Neural crest cell (in vitro differentiated cells): ENCODE measurements at places on chromosomes 16 and 17. TPM values are rescaled to one million over a fixed set of nuclear protein-coding genes. Genes with fewer than 3 reads are reported as not detected.

DNA sequence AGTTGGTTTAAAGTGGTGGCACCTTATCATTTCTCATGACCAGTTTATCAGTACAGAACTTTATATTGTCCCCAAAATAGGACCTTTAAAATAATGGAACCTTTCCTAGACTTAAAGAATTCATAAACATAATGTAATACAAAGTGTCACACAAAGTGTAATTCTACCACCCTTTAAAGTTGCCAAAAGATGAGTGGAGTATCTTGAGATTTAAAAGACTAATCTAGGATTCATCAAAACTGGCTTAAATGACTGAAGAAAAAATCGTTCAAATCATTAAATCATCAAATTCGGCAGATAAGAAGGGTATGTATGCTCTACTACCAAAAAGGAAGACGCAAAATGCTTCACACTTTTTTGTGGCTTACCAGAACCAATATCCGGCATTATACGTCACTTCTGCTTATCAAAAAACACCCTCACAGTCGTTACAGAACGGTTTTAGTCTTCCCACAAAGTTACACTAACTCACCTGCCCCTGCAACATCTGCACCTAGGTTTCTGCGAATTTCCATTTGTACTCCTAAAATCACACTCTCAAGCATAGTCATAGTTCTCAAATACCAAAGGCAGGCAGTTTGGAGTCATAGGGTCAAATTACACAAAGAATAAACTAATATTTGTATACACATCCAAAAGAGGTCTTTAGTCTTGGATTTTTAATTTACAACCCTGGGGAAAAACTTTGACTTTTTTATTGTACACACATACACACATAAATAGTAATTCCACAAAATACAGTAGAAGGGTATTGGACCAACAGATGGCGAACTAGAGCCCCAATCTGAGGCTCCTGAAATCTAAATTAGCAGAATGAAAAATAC lies 1.4 kb upstream of the KANSL1 start:
- peak overlapping the region; percentile 90 for H3K27ac ChIP-seq
- H3K27me3 ChIP-seq, result no peaks in the 10 kb centered on the region
- peaks cover 4% of the 10 kb centered on the region for H3K36me3 ChIP-seq
- no peak for DNase-seq
- H3K4me1 ChIP-seq, result peaks cover 33% of the 10 kb centered on the region

FADS6 gene
- not detected in 2 replicates for total RNA-seq

OR1E2 gene
- total RNA-seq, result not detected in 2 replicates

KIF2B gene
- not detected in 2 replicates for total RNA-seq

- peaks cover 12% of the 10 kb centered on the region for H3K4me1 ChIP-seq
- H3K36me3 ChIP-seq, result no peaks in the 10 kb centered on the region
- no peak overlapping the region for H3K4me3 ChIP-seq
These were observed 24.7 kb upstream of the KLHDC4 start for GRCh38 chr16:87790292-87791100.

EPX gene
- not detected in 2 replicates for total RNA-seq

DNA sequence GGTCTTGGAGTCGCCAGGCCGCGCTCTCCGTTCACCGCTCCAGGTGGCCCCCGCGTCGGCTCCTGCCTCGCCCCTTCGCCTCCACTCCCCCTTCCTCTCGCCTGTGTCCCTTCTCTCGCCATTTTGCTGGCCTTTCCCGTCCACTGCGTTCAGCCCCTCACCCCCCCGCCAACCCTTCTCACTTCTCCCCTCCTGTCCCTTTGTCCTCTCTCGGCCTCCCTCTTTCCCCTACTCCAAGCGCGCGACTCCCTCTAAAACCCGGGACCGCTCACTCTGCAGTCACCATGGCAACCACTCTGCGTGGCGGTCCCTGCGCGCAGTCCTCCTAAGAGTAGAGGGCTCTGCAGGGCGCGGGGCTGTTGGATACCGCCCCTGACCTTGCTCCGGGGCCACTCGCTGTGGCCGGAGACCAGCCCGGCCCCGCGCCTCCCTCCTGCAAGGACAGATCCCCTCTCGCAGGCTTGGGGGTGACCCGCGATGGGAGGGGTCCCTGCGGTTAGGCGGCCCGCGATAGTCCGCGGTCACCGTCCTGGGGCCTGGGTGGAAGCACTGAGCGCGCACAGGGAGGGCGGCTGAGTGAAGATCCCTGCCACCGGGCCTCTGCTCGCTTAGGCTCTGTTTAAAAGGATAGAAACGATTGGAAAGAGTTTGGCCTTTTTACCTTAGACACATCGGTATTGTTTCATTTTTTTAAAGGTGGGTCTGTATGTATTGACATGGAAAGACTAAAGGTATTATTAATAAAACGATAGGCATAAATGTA lies 454 bp downstream of the CCDC40 start:
- peak overlapping the region; percentile 99 for H3K27ac ChIP-seq
- H3K4me3 ChIP-seq, result peak overlapping the region; percentile 98
- peak; percentile 76 for DNase-seq
- peaks cover 42% of the 10 kb centered on the region for H3K4me1 ChIP-seq
- H3K36me3 ChIP-seq, result peaks cover 16% of the 10 kb centered on the region
- no peaks in the 10 kb centered on the region for H3K27me3 ChIP-seq

PRSS33 gene
- 0.23 and 0.39 TPM in 2 replicates for total RNA-seq
